ENCODE measurements at places on chromosomes 11 and 22.

- DNase-seq = no peak
Observed at GRCh38 chr22:43167001-43167589, 15.7 kb downstream of the TSPO start.

- no peak for DNase-seq
Observed at GRCh38 chr11:102955624-102956023, at the start of gene MMP13. Gene MMP13, minus strand, starts transcription at chr11:102955732. Its CDS starts 27 bp downstream, at chr11:102955705.

- no peak for DNase-seq
Observed at GRCh38 chr22:50061824-50062355, 3.8 kb upstream of the TTLL8 start.

DNA sequence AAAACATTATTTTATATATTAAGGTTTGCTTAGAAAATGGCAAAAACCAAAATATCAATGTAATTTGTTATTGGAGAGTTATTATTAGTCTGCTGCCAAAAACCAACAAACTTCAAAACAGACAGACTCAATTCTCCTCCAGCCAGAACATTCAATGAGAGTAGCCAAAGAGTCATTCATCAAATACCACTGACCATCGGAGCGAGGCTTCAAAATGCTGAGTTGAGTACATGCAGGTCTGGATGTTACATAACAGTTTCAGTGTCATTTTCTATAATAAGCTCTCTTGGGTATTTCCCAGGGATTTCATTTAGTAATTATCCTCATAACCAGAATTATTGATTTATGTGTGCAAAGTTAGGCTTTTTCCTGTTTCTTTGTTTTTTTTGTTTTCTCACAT, 42.6 kb downstream of the CHST1 start:
- DNase-seq = no peak

GRCh38 chr11:87394924-87395323, 357.2 kb downstream of the TMEM135 start:
- no peak for DNase-seq

DNA sequence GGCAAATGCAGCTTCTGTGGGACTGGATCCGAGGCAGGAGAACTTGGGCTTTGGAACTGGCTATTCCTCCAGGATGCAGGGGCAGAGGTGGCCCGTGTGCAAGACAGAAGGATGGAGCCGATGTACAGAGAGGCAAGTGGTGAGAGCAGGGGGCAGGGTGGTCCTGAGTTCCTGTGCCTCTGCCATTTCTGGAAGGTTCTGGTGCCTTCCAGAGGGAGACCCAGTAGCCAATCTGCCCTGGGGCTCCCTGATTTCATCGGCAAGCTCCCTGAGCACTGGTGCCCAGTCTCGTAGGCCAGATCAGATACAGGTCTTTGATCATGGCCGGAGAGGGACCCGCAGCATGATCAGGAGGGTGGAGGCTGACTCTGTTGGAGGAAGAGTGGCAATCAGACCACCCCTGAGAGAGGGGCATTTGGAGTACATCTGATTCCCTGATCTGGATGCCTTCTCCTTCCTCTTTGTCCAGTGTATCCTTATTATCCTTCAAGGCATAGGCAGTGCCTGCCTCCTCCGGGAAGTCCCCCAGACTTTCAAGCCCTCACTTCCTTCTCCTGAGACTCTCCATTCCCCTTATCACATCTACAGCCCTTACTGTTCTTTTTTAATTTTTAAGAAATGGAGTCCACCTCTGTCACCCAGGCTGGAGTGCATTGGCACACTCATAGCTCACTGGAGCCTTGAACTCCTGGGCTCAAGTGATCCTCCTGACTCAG, 9.7 kb downstream of the MRGPRD start:
- DNase-seq = no peak

DNA sequence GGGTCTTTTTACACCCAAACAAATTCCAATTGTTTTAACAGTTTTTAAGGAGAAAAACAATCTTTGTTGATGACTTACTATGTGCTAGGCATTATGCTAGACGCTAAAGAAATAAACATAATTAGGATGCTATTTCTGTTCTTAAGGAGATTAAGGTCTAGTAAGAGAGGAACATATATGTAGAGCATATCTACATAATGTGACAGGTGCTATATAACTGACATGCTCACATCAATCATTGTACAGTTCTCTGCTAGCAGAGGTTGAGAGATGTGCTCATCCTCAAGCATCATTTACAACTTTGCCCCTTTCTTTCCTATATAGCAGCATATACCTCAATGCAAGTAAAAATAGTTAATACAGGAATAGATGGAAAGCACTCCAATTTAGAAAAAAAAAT, 37.5 kb downstream of the PDGFD start:
- no peak for DNase-seq

GRCh38 chr11:118661425-118662301, 17.8 kb downstream of the TREH start:
- DNase-seq = no peak

DNA sequence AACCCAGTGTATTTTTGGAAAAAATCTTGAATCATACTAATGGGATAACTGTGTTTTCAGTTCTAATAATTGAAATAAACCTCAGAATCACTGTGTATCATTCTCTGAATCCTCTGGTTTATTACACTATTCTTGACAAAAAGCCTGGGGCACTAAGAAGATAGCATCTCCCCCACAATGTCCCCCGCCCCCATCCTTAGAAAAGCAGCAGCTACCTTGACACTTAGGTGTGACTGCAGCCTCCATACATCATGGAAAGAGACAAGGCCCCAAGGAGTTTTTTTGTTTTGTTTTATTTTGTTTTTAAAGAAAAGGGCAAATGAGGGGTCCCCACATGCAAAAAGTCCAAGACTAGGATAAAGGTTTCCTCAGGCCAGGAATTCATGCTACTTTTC, 124.8 kb downstream of the APOL5 start:
- DNase-seq = no peak

DNA sequence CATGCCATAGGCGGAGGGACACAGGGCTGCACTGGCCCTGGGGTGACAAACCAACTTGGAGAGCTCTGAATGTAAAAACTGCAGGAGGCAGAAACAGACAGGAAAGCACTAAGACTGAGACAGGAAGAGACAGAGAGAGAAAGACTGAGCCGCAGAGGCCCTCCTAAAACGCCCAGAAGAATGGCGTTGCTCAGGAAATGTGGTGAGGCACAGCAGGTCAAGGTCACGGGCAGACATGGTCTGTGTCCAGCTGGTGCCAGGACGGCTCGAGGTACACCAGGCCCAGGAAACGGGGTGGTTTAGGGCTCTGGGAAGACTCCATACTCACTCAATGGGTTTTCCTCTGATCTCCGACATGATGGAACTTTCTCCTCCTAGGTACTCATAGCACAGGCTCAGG, 29.1 kb downstream of the MAFF start:
- DNase-seq = no peak

DNA sequence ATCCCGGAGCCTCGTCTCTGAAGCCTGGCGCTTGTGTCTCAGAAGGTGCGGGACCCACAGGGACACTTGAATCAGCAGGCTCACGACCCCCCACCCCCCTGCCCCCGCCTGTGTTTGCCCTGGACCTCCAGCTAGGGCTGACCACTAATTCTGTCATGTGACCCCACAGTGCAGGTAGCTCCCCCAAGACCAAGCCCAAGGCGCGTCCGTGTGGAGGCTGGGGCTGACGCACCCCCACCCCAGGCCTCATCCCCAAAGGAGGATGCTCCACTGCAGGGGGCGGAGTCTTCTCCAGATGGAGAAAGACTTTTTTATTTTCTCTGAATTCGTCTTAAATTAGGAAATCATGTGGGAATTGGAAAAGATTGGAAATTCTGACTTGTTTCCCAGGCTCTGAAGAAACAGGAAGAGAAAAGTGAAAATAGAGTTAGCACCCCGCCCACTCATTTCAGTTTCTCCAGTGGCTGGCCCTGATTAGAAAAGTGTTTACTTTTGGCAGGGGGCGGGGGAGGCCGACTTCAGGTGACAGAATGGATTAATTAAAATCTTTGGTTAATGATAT, 1.0 kb upstream of the RELA start:
- DNase-seq = peak; percentile 52

DNA sequence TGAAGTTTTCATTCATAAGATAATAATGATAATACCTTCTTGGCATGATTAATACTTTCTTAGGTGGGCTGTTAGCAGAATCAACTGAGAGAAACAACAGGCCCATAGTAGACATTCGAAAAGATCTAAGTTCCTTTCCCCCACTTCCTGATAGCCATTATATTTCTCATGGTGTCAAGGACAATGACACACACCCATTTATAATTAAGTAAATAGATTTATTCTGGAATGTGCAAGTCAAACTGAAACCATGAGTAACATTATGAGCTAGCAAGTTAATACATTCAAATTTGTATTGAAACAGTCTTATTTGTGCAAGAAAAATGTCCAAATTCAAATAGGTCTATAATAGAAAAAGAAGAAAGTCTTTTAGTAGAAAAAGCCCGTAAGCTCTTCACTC, 301.1 kb downstream of the GUCY1A2 start:
- no peak for DNase-seq

DNA sequence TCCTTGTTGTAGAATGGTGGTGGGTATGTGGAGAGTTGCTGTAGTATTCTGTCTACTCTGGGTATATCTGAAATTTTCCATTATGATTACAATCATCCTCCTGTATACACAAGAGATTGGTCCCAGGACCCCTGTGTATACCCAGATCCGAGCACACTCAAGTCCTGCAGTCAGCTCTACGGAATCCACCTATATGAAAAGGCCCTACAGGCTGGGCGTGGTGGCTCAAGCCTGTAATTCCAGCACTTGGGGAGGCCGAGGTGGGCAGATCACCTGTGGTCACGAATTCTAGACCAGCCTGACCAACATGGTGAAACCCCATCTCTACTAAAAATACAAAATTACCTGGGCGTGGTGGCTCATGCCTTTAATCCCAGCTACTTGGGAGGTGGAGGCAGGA, 17.2 kb downstream of the PARVA start:
- DNase-seq = no peak

DNA sequence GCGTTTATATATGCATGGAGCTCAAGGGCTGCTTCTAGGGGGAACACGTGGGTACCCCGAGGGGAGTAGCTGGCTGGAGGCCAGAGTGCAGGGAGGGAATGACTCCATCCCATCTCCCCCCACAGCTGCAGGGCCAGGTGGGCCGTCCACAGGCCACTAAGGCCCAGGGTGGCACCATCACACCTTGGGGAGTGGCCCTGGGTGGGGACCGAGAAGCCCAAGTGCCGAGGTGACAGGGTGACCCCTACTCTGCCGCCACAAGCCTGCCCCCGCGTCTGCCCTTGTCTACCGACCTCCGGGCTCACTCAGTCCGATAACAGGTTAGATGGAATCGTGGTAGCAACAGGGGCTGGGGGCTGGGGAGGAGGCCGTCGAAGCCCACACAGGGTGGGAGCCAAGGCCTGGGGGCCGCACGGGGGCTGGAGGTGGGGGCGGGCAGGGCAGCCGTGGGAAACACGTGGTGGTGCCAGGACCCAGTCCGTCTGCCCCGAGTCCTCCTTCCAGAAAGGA, 125.7 kb downstream of the KCNQ1OT1 start:
- no peak for DNase-seq

DNA sequence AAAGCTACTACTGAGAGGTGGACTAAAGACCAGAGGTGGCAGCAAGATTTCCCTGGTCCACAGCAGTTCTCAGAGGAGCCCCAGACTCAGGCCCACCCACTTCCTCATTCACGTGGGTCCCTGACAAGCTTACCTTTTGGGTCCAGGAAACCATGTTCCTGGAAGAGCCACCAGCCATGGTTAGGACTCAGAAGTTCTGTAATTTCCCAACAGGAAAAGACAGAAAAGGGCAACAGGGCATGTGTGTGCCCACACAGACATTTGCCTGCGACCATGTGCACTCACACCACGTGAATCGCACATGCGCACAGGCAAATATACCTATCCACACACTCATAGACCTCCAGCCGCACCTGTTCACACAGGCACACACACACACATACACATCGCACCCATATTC, 42.9 kb downstream of the LRRC32 start:
- no peak for DNase-seq

DNA sequence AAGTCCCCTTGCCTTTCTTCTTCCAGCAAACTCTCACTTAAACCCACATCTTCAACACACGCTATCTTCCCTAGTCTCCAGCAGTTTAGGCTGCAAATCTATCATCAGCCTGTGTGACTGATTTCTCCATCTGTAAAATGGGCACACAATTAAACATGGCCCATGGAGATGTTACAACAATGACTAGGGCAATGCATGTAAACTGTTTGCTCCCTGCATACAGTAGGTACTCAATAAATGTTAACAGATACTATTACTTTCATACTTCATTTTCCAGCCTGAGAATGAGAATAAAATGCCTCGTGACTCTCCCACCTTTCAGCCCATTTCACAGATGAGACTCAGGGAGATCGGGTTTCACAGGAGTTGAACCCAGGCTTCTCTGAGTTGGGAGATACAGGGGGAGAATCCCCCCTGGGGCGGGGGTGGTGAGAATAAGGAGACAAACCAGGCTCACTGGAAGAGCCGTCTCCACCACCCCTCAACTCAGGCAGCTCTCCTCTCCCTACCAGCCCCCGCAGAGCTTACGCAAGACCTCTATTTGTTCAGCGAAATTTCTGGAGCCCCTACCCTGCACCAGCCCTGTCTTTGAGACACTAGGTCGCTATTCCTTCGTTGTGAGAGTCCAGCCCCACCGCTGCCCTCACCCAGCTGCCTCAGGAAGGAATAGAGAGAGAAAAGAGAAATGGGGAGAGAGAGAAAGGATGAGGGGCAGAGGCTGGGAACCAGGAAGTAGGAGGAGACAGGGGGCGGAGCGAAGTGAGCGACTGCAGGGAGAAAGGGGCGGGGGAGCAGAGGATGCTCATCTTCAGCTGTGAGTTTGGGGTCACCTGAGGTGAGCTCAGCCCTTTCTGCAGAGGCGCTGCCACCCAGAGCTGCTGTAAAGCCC, 42.1 kb upstream of the KLHL35 start:
- peak; percentile 41 for DNase-seq

DNA sequence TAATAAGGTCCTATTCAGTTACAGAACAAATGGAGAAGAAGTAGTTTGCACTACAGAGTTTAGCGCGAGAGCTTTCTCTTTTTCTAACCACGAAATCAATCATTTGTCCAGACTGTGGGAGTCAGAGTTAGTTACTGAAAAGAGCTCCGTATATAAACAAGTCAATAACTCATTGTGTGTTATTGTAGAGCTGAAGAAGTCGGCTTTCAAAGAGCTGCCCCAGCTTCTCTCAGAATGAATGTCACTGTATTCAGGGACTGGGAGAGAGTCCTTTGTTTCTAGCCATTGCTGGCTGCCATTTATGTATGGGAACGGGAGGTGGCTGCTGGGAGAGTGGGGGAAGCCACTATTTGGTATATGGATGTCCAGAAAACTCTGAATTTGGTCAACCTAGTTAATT, 227.8 kb downstream of the DCDC1 start:
- no peak for DNase-seq

Measured in stimulated activated CD4-positive, alpha-beta T cell treated with anti-CD3 and anti-CD28 coated beads, Interleukin-12 subunit alpha, Interleukin-12 subunit beta, amount 100 ng/mL, for 4 hours (primary cell).